Common myeloid progenitor, CD34-positive (primary cell): ENCODE measurements at places on chromosomes 6 and 20.

DNA sequence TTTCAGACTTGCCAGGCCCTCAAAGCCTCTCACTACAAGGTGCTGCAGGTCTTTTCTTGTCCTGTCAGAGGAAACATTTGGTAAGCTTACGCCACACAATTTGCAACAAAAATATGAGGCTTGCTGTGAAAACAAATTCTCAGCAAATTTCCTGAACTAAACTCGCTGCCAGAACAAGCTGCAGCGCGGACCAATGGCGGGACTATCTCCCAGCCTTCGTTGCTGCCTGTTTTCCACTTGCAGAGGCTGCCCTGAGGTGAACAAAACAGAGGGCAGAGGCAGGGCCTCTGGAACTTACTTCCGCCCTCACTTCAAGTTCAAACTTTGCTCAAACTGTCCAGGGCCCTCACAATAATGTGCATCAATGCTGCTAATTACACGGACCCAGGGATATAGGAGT, 12.4 kb downstream of the UQCC2 start:
- H3K4me1 ChIP-seq = peaks cover 57% of the 10 kb centered on the region
- DNase-seq = no peak
- peak overlapping the region; percentile 18 for H3K27ac ChIP-seq

GRCh38 chr6:45378334-45378926, 696 bp upstream of the SUPT3H start:
- H3K36me3 ChIP-seq = no peaks in the 10 kb centered on the region
- no peaks in the 10 kb centered on the region for H3K27me3 ChIP-seq
- H3K4me1 ChIP-seq = peaks cover 14% of the 10 kb centered on the region
- peak overlapping the region; percentile 97 for H3K27ac ChIP-seq

DNA sequence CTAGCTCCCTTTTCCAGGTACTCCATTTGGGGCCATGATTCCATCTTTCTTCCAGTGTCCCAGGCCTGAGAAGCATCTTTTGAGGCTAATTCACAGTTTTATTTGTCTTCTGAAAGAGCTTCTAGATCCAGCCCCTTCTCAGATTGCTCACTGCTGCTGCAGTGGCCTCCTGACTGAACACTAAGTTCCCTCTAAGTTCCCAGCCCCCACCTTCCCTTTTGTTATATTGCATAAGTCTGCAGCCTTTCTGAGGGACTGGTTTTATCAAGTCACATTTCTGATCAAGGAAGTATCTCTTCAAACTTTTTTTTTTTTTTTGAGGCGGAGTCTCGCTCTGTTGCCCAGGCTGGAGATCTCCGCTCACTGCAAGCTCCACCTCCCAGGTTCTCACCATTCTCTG, 10.7 kb downstream of the MAPRE1 start:
- no peak overlapping the region for H3K27ac ChIP-seq

DNA sequence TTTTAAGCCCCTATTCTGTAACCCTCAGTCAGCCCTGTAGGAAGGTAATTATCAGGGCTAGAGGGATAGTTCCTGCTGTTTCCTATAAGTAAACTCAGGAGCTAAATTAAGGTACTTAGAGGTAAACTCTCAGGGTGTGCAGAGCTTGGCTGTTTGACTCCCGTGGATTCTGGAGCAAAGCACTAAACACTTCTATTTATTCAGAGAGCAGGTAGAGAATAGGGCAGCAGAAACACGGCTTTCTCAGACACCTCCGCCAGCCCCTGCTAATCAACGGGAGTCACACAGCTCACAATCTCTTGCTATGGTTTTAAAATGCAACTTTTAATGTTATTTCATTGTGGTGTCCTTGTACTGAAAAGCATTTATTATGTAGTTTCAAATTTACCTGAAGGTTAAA, 21.8 kb downstream of the PRKN start:
- no peak for DNase-seq
- H3K4me3 ChIP-seq = no peak overlapping the region
- H3K36me3 ChIP-seq = no peaks in the 10 kb centered on the region
- H3K4me1 ChIP-seq = peaks cover 12% of the 10 kb centered on the region
- no peak overlapping the region for H3K27ac ChIP-seq

DNA sequence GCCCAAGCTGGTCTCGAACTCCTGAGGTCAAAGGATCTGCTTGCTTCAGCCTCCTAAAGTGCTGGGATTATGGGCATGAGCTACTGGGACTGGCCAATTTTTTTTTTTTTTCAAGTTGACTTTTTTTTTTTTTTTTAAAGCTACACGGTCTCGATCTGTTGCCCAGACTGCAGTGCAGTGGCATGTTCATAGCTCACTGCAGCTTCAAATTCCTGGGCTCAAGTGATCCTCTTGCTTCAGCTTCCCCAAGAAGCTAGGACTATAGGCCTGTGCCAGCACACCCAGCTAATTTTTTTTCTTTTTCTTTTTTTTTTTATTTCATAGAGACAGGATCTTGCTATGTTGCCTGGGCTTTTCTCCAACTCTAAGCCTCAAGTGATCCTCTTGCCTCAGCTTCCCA, 59.5 kb downstream of the NCOA3 start:
- H3K36me3 ChIP-seq = no peaks in the 10 kb centered on the region
- no peak overlapping the region for H3K4me3 ChIP-seq
- DNase-seq = no peak
- H3K27me3 ChIP-seq = no peaks in the 10 kb centered on the region

DNA sequence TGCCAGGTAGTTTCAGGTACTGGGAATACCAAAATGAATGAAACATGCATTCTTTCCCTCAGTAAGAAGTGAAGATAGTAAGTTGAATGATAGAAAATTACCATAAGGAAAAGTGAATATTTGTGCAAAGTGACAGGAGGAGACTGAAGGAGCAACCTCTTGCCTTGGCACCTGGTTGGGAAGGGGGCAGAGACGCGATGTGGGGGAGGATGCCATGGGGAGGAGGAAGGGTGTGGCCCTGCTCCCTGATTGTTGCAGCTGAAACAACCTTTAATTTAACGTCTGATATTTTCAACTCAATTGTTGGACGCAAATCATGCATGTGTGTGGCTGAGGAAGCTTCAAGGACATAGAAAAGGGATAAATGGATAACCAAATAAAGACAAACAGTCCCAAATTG, 72.1 kb upstream of the ENPP5 start:
- H3K4me1 ChIP-seq = peaks cover 2% of the 10 kb centered on the region
- H3K27me3 ChIP-seq = no peaks in the 10 kb centered on the region
- no peak overlapping the region for H3K27ac ChIP-seq
- no peak overlapping the region for H3K4me3 ChIP-seq
- no peaks in the 10 kb centered on the region for H3K36me3 ChIP-seq
- no peak for DNase-seq

GRCh38 chr20:23114448-23115082, 28.4 kb upstream of the CD93 start:
- H3K4me3 ChIP-seq = no peak overlapping the region
- DNase-seq = no peak
- no peak overlapping the region for H3K27ac ChIP-seq
- H3K27me3 ChIP-seq = no peaks in the 10 kb centered on the region
- H3K36me3 ChIP-seq = no peaks in the 10 kb centered on the region
- H3K4me1 ChIP-seq = peaks cover 9% of the 10 kb centered on the region

DNA sequence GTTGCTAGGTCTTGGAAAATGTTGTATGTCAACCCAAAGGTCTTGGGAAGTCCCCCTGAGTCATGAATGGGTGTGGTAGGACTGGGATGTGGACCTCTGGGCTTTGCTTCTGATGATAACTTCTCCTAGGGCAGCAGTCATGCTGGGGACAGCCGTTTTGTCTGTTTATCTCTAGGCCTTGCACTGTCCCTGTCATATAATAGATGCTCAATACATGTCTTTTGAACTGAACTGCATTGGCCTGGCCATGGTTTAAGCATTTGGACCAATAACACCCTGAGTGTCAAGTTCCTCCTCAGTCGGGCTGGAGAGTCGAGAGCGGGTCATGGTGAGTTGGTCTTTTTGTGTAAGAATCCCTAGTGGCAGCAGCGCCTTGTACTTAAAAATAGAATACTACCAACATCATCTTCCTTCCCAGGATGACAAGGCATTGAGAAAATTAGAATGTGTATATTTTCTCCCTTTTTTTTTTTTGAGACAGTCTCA, 43.1 kb downstream of the E2F3 start:
- DNase-seq = peak; percentile 48
- no peaks in the 10 kb centered on the region for H3K36me3 ChIP-seq
- H3K27ac ChIP-seq = peak overlapping the region; percentile 35
- H3K4me3 ChIP-seq = no peak overlapping the region
- H3K4me1 ChIP-seq = peaks cover 37% of the 10 kb centered on the region

GRCh38 chr6:97775012-97775411, 492.0 kb upstream of the MMS22L start:
- H3K36me3 ChIP-seq = no peaks in the 10 kb centered on the region
- H3K27ac ChIP-seq = no peak overlapping the region
- DNase-seq = no peak
- no peaks in the 10 kb centered on the region for H3K27me3 ChIP-seq
- H3K4me3 ChIP-seq = no peak overlapping the region

DNA sequence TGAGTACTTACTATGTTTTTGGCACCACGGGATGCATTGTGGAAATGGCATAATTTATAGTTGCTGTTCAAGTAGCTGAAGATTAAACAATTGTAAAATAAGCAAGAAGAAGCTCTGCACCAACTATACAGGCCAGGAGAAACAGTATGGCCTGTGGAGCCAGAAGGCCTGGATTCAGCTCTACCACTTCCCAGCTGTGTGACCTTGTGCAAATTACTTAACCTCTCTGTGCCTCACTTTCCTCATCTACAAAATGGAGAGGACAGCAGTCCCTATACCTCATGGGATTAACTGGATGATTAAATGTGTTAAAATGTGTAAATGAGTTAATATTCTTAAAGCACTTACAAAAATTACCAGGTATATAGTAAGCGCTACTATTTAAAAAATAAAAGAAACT, 49.1 kb downstream of the CNKSR3 start:
- no peak overlapping the region for H3K27ac ChIP-seq
- no peaks in the 10 kb centered on the region for H3K4me1 ChIP-seq
- DNase-seq = no peak
- no peaks in the 10 kb centered on the region for H3K27me3 ChIP-seq
